Thoracic aorta (tissue), 2 donors: ENCODE measurements at places on chromosomes 7 and 10.

- no peak for DNase-seq
These were observed 29.4 kb upstream of the RAPGEF5 start for GRCh38 chr7:22386206-22386858.

DNA sequence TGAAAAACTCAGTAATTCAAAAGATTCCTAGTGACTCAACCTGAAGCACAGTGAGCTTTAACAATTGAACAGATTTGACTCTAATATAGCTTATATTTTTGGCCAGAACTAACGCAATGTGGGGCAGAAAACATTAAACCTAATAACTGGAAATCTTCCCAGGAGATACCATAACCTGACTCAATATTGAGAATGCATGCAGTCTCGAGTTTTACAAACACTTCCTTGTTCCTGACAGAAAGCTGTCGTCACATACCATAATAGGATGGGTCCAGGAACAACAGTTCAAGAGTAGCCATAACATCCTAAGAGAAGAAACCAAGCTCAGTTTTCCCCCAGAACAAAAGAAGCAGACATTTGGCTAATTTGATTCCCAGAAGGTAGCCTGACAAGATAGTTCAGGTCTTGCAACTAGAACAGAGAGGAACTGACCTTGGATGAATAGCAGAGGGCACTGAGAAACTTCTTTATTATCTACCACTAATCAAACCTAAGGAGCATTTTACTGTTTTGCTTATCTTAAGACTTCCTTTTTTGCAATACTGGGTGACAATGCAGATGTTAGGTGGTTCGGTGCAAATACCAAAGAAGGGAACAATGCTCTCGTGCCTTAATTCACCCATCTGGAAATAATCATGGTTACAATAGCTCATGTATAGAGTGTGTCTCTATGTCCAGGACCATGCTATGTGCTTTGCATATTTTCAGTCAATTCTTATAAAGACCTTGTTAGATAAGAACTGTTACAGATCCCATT is 38.6 kb upstream of the ACSL5 start:
- DNase-seq, result no peak

- DNase-seq, result no peak
These were observed 45.5 kb upstream of the TARP start for GRCh38 chr7:38318803-38319416.

DNA sequence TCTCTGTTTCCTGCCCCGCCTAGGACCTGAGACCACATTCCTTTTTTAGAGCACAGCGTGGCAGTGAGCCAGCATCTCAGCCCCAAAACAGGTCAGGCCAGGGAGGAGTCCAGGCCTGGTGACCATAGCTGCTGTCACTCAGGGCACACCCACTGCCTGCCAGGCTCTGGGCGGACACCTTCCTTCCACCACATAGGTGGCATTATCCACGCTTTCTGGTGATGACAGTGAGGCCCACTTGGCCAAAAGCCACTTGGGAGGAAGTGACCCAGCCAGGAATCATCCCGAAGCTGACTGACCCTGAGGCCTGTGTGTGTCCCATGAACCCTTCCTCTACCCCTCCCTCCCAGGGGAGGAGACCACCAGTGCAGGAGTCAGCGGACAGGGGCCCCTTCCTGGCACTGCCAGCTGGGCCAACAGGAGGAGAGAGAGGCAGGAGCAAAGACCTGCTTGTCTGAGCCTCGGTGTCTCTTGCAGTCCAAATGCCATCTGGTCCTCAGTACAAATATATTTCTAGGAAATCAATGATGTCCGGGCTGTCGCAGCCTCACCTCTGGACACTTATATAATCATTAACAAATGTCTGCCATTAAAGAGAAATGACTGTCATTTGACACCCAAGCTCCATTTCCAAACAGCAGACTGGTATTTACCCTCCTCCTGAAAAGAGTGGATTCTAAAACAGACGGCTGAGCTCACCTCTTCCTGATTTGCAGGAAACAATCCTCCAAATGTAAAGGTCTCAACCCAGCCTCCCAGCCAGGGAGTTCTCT is 63.0 kb downstream of the ABRAXAS2 start:
- DNase-seq, result no peak

DNA sequence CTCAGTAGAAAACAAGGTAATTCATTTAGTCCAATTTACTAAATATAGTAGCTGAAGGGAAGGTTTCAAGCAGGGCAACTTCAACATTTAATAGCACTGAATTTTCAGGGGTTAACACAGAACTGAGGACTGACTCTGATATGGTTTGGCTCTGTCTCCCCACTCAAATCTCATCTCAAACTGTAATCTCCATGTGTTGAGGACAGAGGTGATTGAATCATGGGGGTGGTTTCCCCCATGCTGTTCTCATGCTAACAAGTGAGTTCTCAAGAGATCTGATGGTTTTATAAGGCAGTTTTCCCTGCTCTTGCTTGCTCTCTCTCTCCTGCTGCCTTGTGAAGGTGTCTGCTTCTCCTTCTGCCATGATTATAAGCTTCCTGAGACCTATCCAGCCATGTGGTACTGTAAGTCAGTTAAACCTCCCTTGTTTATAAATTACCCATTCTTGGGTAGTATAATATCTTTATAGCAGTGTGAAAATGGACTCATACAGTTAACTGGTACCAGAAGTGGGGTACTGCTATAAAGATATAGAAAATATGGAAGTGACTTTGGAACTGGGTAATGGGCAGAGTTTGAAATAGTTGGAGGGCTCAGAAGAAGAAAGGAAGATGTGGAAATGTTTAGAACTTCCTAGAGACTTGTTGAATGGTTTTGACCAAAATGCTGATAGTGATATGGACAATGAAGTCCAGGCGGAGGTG is 9.8 kb upstream of the UMAD1 start:
- no peak for DNase-seq

DNA sequence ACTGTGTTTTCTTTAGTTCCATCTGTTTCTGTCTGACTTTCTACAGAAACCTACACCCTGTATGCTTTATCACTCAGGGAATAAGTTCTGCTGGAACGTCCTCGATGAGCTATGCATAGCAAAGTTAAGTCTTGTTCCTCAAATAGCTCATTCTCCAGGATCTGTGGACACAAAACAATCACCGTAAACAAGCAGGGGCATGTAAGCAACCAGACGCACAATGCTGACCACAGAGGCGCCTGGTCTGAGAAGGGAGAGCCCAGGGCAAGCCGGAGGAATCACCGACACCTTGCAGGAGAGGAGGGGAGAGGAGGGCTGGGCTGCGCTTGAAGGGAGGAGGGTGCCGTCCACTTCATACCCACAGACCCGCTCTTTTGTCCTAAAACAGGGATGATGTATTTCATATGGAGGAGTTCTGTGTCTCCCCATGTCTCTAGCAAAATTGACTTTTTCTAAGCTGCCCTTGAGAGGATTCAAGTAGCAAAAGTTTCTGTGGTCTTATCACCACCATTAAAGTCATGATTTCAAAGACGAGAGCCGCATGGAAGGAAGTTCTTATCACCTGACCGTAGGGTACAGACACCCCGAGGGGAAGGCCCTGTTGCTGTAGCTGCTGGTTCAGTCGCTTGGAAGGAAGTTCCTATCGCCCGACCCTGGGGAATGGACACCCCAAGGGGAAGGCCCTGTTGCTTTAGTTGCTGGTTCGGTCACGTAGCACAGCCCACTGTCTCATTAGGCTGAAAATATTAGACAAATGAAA is 14.3 kb downstream of the CALML3 start:
- DNase-seq, result no peak

DNA sequence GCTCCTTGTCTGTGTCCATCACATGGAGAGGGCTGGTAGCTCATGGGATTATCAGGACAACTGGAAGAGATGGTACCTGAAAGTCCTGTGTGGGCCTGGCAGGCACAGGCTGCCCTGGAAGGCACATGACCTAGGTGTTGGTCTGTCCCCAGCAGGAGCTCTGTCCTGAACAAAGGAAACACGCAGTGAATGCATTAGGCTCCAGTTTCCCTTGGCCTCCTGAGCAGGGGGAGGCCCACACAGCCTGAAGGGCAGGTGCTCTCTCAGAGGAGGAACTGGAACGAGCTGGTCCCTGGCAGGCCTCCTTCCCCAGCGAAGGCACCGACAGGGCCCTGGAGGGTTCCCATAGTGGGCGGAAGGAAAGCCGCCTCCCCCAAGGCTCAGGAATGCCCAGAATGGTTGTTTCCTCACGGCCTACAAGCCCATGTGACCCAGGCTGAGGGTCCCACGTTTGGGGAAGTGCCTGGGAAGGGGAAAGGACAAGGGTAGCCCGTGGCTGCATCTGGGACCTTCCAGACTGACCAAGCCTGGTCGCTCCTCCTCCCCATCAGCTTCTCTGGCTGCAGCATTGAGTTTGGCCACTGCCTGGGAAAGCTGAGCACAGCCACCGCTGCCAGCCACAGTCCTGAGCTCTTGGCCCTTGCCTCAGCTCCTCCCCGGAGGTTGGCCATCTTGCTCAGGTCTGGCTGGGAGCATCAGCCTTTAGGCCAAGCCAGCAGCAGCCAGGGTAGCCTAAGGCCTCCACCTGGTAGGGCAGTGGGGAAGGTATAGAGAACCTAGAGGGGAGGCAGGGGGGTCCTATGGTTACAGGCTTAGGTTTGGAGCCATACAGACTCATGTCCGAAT is 21.8 kb downstream of the CXCL12 start:
- no peak for DNase-seq

- no peak for DNase-seq
These were observed at the start of gene PWWP2B for GRCh38 chr10:132397036-132397541. TSS of gene PWWP2B (plus strand) at chr10:132397200. CDS start at chr10:132397227, 27 bp downstream.

DNA sequence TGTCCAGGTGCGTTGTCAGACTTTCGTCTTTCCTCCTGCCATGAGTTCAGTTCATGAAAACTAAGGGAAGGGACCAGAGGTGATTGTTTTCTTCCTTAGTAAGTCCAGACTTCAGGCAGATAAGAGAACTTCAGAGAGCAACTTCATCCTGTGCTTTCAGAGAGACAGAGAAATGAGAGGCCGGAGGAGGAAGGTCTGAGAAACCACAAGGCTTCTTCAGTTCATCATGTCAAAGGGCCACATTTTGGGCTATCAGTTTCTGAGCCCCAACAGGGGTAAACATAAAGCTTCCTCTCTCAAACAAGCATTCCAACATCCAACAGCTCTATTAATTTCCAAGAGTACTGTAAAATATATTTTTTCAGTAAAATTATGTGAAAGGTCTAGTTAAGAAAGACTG is 668.4 kb upstream of the NRP1 start:
- no peak for DNase-seq

GRCh38 chr10:54745436-54745835 is 55.6 kb downstream of the PCDH15 start:
- DNase-seq, result no peak

GRCh38 chr10:71025535-71025934 is 137.2 kb upstream of the PCBD1 start:
- DNase-seq, result no peak

GRCh38 chr7:115911465-115911864 is 119.1 kb downstream of the TFEC start:
- DNase-seq, result no peak

GRCh38 chr7:29019896-29020295 is 61.8 kb upstream of the TRIL start:
- no peak for DNase-seq

GRCh38 chr7:15005672-15006071 is 103.1 kb upstream of the DGKB start:
- no peak for DNase-seq

GRCh38 chr10:12208460-12208859 is 12.5 kb downstream of the CDC123 start:
- DNase-seq, result no peak

DNA sequence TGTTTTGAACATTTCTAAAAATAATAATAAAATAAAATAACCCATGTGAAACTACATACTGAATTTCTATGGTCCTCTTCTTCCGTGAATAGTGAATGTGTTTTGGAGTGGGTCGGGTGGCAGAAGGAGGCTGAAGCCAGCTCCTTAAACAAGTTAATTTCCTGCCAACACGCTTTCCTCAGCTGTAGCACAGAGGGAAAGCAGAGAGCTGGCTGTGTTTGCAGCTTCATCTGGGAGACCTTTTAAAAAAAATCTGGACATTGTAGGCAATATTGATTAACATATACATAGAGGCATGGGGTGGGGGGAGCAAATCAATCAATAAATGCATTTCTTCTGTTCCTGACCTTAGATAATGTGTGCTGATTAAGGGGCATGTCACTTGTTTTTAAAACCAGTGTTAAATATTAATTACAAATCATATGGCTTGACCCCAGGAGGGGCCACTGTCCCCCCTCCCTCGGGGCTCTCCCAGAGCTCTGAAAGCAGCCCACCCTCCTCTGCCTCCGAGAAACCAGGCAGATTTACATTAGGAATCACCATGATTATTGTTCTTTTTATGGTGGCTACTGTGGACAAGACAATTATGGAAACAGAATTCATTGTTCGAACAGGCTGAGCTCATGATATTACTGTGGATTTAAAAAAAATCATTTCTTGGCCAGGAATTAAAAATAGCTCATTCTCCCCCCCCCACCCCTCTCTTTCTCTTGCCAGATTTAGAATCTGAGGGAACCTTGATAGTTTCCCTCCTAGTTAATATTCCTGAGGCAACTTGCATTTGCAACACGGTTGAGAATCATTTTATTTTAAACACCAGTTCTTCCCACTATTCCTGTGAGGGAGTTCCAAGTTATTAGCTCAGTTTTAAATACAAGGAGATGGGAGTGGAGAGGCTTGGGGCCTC is 100.5 kb upstream of the CARD11 start:
- no peak for DNase-seq

- DNase-seq, result no peak
These were observed 27.1 kb downstream of the PCGF5 start for GRCh38 chr10:91247360-91248111.

DNA sequence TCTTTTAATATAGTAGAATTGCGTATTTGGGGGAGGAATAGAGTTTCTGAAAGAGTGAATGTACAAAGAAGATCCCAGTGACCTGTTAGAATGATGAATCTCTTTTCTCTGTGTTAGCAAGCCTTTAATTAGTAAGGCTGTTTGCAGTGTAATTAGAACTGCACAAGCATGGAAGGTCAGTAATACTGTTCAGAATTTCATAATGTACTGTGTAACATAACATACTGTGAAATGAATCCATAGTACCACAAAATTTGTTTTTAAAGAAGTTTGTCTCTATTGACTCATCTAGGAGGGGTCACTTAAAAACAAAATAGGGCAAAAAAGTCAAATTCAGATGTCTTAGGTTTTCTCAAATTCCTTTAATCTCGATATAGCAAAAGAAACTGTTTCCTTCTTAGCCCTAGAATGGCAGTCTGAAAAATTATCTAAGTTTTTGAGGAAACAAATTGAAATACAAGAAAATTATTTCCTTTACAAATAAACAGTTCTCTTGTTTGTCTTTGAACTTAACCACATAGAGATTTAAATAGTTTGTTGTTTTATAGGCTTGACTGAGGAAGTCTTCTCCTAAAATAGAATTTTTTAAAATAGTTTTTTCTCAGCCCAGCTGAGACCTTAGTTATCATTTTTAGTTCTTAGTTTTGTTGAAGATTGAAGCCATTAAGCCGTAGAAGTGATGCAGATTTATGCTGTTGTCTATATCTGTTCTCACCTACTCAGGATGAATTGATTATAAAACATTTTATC is 12.5 kb downstream of the ADK start:
- no peak for DNase-seq
